Effector memory CD4-positive, alpha-beta T cell (primary cell): ENCODE measurements at places on chromosomes 4 and X.

DNA sequence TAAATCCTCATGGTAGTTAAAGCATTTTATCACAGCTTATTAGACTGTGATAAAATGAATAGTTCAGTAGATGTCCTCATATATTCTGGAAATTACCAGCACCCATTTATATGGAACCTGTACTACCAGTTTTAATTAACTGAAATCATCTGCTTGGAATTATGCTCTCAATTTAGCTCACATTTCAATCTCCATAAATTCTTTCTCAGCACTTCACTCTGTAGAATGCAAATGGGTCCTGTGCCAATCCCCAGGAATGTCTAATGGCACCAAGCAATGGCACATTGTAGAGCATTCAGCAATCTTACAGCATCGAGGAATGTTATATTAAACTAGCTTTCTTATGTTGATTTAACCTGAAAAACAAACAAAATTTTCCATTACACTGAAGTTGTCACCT, 355.1 kb downstream of the PDHA2 start:
- DNase-seq, result no peak

GRCh38 chr4:125626946-125627345, 312.2 kb downstream of the FAT4 start:
- DNase-seq, result no peak

DNA sequence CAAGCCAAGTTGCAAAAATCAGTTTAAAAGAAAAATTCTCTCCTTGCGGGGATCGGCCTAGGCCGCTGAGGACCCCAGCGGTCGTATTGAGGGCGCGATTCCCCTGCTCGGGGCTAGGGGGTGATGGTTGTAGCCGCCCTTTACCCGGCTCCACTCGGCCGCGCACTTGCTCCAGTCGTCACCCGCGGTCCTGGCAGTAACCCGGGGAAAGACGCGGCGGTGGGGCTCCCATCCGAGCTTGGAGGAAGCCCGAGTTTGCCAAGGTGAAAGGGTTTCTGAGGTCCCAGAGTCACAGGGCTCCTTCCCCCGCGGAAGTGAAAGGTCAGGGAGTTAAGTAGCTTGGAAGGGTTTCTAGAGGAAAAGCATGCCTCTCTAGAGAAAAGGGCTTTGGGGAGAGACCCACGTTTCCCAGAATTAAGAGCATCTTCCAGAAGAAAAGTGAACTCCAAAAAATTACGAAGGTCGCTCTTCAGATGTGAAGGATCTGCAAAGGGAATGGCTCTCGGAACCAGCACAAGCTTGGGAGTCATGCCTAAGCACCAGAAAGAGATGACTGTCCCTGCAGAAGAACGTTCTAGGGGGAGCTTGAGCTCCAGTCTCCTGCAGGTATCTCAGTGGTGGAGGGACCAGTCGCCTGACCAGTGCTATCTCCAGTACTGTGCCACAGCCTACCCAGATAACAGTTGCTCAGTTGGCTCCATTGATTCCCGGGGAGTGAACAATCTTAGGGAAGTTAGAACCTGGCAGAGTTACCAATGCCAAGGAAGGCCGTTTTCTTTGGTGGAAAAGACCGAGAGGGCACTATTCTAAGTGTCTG, 875 bp downstream of the LAP3 start:
- DNase-seq, result no peak

DNA sequence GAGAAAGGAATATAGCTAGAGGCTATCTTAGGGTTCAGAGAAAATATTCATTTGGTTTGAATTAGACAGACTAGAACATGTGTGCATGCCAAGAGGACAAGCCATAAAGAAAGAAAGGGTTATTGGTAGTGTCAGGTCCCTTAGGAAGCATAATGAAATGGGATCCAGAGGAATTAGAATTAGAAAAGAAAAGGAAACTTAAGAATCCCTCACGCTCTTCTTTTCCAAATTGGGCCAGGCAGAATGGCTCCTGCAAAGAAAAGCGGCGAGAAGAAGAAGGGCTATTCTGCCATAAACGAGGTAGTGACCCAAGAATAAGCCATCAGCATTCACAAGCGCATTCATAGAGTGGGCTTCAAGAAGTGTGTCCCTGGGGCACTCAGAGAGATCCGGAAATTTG, 4.9 kb upstream of the ABCG2 start:
- DNase-seq, result no peak

GRCh38 chr4:185082561-185082960, 60.5 kb upstream of the SLC25A4 start:
- no peak for DNase-seq

- no peak for DNase-seq
Measured at GRCh38 chrX:53583571-53583970, 102.9 kb downstream of the HUWE1 start.
